CD4-positive, alpha-beta T cell treated with Interleukin-17A for 4 hours (primary cell): ENCODE measurements at places on chromosomes 4 and X.

DNA sequence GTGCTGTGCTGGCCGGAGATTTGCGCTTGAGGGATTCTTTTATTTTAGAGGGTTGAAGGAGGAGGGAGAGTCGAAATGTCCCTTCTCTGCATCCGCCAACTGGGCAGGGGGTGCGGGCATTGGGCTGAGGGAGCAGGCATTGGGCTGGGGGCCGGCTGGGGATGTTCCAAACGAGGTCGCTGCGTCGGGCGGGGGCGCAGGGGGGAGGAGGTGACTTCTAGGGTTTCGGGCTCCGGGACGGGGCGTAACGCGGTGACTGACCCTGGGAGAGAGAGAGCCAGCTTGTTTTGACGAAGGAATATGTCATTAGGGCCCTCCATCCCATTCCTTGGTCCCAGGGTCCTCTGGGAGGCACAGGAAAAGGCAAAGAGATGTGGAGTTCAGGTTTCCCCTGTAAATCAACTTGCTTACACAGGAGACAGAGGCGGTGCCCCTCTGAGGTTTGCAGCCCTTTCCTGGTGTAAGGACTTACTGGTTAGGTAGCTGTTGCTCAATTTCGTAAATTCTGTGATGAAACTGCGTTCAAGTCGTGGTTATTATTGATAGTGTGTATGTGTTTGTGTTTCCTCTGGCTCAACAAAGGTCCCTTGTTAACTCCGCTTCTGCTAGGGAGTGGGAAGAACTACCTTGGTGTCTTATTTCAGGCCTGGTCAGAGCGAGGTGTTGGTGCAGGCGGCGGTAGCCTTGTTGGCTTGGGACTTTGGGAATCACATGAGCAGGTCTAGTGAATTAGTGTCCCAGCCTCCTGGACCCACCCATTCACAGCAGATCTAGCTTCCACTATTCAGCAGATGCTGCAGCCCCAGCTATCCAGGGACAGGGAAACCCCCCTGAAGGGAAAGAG, 716 bp downstream of the FHIP1A start:
- DNase-seq, result peak; percentile 26

- DNase-seq, result no peak
These were observed 41.3 kb downstream of the MAGEB17 start for GRCh38 chrX:16208601-16209000.

DNA sequence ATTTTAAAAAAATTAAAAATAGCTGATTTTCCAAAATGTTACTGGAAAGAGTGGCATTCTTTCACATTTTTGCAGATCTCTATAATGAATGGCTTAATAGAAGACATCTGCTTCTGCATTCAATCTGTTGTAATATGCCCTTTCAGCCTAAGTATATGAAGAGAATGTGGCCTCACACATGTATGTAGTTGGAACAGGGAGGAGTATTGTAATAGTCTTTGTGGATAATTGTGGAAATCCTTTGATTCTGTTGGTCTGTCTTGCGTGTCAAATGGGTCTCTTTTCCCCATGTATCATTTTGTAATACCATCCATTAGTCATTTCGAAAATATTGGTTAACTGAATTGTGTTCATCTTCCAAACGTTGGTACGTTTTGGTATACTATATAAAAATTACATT, 11.6 kb downstream of the TXLNG start:
- no peak for DNase-seq

DNA sequence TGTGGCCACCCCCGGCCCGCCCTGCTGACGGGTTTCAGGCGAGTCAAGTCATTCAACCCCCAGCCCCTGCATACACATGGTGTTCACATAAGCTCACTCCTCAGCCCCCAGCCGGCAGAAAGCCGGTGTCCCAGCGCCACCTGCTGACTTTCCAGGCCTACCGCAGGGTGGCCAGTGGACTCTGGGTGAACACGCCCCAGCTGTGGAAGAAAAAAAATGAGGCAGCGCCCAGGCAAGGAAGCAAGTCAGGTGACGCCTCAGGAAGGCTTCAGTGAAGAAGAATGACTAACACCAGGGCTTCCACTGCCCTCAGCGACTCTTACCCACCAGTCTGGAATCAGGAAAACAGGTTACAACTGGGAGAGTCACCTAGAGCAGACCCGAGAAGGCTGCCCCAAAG, 15.8 kb downstream of the BCAP31 start:
- DNase-seq, result peak; percentile 54

- peak; percentile 25 for DNase-seq
These were observed 82.9 kb upstream of the TAB3 start for GRCh38 chrX:30971774-30972603.

DNA sequence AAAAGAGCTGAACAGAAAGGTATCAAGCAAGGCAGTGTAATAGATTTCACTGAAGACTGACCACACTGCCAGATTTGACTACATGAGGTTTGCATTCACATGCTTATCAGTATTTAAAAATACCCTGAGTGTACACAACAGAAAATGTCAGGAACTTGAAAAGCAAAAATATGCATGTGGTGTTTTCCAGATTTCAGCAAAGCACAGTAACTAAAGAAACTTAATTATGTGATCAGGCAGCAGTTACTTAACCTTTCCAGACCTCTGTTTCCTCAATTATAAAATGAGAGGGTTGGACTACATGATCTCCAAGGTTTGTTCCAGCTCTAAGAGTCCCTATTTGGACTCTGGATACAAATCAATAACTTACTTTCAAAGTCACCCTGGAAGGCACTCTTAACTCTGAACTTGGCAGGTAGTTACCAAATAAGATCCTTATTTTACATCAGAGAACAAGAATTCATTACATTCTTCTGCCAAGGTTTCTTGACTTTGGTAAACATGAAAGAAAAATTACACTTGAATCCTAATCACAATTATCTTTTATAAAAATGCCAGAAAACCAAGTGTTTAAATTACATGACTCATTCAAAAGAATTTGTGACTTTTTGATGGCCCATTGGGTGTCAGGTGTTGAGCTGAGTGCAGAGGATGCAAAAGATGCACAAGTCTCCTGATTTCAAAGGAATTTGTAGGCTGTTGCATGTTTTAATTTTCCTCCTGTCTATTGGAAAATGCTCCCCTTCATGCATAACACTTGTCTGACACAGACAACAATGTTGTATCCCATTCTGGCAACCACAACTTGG, 241.6 kb downstream of the MGST2 start:
- DNase-seq, result no peak

GRCh38 chrX:443536-444210, 57.0 kb upstream of the PPP2R3B start:
- DNase-seq, result no peak

GRCh38 chrX:101656817-101657216, 2.8 kb downstream of the ARMCX2 start:
- no peak for DNase-seq

DNA sequence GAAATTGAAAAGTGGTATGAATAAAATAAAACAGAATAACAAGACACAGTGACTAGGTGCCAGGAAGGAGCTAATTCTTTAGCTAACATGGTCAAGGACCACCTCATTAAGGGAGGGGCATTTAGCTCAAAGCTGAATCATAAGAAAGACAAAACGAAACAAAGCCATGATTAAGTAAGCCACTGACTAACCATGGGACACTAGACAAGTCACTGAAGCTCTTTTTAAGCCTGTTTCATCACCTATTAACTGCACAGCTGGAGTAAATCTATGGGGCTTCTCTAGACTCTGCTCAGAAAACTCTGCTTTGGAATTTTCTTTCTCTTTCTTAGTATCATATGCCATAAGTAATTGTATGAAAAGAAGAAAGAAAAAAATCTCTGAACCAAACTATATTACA, 49.8 kb upstream of the C1QTNF7 start:
- no peak for DNase-seq
